ENCODE measurements at places on chromosomes 7 and 10. TPM values are rescaled to one million over a fixed set of nuclear protein-coding genes. Genes with fewer than 3 reads are reported as not detected.

- no peak for DNase-seq
Measured at GRCh38 chr7:9921326-9921725, 1052.3 kb upstream of the PHF14 start.

- DNase-seq = no peak
Measured at GRCh38 chr7:35520810-35521625, 173.9 kb downstream of the HERPUD2 start.

- DNase-seq = no peak
Measured at GRCh38 chr7:96131525-96131924, 190.4 kb downstream of the SLC25A13 start.

DNA sequence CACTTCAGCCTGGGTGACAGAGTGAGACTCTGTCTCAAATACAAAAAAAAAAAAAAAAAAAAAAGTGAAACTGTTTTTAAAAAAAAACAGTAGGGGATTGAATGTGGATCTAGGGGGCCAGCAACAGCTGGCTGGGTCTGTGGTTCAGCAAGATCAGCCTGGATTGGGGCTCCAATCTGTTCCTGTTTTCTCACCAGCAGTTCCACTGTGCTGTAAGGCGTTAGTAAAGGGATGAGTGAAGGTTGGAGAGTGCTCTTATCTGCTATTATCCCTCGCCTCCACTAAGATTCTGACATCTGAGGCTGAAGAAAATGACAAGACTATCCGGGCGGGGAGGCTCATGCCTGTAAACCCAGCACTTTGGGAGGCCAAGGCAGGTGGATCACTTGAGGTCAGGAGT, 41.6 kb upstream of the GTF2IRD1 start:
- no peak for DNase-seq

GRCh38 chr7:128120976-128121490, 89.8 kb upstream of the LRRC4 start:
- no peak for DNase-seq

DNA sequence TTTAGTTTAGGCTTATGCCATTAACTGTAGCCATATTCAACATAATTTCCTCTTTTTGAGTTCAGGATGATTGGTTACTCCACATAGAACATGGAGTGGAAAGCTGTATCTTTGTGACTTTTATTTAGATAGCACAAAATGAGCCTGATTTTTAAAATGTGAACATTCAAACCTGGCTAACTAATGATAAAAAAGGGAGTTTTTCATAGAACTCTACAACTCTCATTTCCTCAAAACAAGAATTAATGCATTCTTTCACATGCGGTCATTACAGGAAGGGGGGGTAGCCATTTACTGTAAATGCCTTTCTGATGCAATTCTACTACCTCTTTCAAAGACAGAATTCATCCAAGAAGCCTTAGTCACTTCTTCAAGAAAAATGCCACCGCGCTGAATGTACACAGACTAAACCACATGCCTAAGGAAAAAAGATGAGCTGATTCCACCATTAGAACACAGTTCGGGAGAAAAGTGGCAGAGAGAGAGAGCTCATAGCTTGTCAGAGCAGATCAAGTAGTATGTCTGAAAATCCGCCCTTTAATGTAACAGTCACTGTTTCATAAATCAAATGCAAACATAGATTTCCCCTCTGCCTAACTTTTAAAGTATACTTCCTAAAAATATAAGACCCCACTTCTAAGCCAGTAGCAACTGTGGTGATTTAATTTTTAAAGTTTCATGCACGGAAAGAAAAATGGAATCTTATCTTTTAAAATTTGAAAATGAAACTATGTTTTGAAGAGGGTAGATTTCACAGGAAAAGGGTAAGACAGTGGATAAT, 226.4 kb upstream of the KLF14 start:
- peak; percentile 87 for DNase-seq

DNA sequence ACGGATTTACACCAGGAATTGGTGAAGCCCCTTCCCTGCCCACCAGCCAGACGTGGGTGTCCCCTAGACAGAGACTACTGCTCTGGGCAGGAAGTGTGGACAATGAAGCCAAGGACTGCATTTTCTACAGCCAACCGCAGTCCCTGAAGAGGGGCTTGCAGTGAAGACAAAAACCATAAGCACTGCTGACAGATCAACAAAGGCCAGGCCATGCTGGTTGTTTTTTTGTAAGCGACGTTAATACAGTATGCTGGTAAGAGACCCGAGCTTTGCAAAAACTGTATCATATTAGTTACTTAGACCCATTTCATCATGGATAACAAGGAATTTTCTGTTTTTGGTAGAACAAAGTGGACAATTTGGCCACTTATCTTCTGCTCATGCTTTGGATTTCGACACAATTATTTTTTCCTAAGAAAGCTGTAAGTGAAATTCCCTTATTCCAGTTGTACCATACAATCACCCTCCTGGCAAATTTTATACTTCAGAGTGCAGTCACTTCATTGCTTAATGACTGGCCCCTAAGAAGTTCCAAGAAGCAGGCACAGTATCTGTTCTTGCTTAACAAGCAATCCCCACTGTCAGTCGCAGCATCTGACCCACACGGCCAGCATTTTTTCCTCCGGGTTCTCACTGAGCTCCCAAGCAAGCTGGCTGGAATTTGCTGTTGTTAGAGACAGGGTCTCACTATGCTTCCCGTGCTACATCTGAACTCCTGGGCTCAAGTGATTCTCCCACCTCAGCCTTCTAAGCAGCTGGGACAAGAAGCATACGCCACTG, 163.5 kb downstream of the PARD3 start:
- DNase-seq = no peak

DNA sequence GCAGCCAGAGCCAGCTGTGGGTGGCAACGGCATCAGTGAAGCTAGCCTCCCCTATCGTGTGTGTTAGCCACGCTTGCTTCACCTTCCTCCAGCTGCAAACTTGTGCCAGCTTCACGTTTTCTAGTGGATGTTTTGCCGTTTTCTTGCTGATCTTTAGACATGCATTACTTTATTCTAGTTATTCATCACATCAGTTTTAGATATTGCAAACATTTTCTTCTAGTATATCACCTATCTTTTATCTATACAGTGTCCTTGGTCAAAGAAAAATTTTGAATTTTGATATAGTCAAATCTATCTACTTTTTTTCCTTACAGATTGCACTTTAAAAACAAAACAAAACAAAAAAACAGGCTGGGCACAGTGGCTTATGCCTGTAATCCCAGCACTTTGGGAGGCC, 6.7 kb upstream of the PAPOLB start:
- DNase-seq = no peak

GRCh38 chr7:91517201-91517785, 253.1 kb downstream of the FZD1 start:
- no peak for DNase-seq

DNA sequence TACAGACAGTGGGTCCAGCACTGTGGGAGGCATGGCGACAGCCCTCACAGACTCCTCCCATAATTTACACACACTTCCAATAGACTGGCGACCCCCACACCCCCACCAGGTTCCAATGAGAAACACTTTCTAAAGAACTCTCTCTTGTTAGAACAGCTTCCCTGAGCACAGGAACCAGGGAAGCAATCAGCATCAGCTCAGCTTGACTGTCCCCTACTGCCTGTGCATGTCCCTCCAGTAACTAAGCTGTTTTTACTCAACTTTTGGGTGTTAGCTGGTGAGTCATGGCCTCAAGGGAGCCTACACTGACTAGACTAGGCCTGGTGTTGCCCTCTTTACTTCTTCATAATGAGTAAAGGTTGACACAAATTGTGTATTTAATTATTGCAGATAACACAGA, 32.6 kb upstream of the HERPUD2 start:
- DNase-seq = no peak

- DNase-seq = no peak
Measured at GRCh38 chr7:55131142-55131929, 112.5 kb downstream of the EGFR start.

GRCh38 chr10:35378541-35379210, 42.4 kb downstream of the CCNY start:
- DNase-seq = no peak

The PLAC9 gene
- total RNA-seq = not detected

The ADCYAP1R1 gene
- 0.12 TPM for total RNA-seq

The EN2 gene
- 0.32 TPM for total RNA-seq

The TBRG4 gene
- total RNA-seq = 136 TPM

The AGAP4 gene
- total RNA-seq = 14.9 TPM

The SPDYE6 gene
- total RNA-seq = not detected

The SVOPL gene
- total RNA-seq = not detected

The SBDS gene
- 50.1 TPM for total RNA-seq

All from HCT116 (cell line).